Stimulated activated CD4-positive, alpha-beta T cell treated with anti-CD3 and anti-CD28 coated beads, TNF-alpha, amount 100 ng/mL, for 48 hours (primary cell): ENCODE measurements at places on chromosomes 1 and 21.

- no peak for DNase-seq
These were observed 55.2 kb downstream of the YARS1 start for GRCh38 chr1:32761936-32762335.

DNA sequence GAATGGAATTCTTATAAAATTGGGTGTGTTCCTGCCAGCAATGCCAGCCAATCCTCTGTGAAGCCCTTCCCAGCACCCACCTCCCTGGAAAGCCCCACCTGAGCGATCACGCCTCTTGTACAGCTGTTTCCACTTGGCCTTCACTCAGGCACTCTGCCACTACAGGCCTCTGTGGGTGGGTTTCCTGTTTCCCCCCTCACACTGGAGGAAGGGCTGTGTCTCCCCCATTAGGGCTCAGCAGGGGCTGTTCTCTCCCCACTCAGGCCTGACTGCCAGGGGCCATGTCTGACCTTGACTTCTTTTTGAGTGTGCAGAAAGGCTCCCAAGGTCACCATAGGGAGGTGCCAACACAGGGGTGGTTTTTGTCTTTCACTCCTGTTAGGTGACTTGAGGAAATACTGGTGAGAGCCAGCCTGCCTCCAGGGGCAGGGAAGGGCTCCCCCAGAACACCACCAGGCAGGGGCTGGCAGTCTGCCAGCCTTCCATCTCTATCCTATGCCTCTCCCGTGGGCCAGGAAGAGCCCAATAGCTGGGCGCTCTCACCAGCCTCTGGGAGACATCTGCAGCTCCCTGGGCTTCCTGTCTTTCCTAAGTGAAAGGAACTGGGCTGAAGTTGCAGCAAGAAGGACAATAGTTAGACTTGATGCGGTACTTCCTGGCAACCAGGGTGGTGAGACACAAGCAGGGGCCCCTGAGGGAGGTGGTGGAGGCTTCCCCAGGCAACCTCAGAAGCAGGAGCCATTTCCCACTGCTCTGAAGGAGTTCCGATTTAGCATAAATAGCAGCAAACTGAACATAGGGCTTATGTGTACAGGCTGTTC lies 49.1 kb downstream of the ELK4 start:
- no peak for DNase-seq

DNA sequence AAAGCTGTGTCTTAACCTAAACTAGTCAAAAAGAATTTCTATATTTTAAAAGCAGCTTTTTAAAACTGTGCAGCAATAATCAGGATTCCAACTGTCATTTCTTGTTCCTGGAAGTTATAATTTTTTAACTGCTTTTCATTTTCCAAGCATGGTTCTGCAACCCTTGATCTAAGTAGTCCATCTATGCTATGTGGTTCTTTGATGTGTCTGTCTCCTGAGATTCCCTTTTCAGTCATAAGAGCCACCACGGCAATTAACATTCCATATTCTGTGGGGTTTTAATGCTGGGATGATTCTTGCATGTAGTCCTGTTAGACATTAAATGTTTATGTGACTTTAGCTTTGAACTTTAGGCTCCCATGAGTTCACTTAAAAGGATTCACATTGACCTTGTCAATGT lies 220.4 kb downstream of the TPR start:
- no peak for DNase-seq

DNA sequence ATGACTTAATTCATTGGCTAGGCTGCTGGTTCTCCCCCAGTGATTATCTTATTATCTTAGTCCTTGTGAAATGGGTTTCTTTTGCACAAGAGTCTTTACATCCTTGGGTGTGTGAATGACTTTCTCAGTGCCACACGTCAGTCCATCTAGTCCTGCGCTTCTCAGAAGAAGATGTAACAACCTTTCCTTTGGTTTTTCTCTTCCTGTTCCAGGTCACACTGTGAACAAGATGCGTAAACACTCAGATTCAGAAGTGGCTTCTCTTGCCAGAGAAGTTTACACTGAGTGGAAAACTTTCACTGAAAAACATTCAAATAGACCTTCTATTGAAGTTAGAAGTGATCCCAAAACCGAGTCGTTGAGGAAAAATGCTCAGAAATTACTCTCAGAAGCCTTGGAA lies 35.0 kb downstream of the TCEANC2 start:
- DNase-seq: no peak

GRCh38 chr1:42587753-42588152 lies 70.5 kb upstream of the PPIH start:
- DNase-seq: no peak

- no peak for DNase-seq
These were observed 59.1 kb downstream of the USP24 start for GRCh38 chr1:55156093-55156492.

DNA sequence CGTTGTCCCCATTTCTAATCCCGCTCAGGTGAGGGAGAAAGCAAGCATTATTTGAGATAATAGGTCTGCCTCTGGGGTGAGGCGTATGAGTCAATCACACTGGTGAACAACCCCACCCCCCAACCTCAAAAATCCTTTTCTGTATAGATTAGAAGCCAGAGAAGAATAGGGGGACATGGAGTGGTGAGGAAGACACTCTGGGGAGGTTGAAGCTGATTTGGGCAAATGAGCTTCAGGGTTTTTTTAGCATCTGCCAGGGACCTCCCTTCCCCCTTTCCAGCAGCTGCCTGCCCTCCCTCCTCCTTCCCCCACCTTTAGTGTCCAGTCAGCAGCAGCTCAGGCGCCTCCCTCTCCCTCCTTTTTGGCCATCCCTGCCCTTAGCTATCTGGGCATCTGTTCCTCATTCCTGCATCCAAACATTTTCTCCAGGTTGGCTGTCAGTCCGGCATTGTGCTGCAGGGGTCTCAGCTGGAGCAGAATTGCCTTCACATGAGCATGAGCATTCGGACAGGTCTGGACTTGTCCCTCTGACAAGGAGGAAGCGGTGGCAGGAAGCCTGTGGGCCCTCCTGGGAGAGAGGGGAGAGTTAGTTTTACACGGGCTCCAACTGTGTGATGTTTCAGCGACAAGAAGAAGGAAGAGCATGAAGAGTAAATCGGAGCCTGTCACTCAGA lies 30.8 kb upstream of the PTGFRN start:
- DNase-seq: no peak

- DNase-seq: no peak
These were observed 18.0 kb downstream of the WDR4 start for GRCh38 chr21:42861311-42861847.

DNA sequence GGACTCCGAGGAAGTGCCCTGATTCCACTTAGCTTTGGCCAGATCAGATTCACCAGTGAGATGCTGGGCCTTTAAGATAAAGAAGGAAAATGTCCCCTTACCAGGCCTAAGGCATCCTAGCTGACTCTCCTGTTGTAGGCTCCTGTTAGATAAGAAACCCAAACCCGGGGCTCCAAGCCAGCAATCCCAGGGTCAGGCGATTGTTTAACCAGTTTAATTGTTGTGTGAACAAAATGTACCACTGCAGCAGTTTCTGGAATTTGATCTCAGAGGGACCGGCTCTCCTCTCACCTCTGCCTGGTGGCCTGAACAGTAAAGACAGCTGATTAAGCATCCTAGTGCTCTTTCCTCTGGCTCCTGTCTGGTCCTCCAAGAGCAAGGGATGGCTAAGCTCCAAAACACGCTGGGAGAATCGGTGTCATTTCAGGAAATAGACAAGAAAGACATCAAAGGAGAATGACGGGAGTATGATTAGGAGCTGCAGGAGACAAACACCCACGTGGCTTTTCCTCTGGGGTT lies 9.3 kb upstream of the KLHDC8A start:
- no peak for DNase-seq
